Small intestine (tissue), 16 donors: ENCODE measurements at places on chromosomes 4 and X.

GRCh38 chr4:145812919-145813318 lies 125.7 kb downstream of the ZNF827 start:
- DNase-seq = no peak

- no peak for DNase-seq
Observed at GRCh38 chr4:11426731-11427120, 2.0 kb downstream of the HS3ST1 start.

DNA sequence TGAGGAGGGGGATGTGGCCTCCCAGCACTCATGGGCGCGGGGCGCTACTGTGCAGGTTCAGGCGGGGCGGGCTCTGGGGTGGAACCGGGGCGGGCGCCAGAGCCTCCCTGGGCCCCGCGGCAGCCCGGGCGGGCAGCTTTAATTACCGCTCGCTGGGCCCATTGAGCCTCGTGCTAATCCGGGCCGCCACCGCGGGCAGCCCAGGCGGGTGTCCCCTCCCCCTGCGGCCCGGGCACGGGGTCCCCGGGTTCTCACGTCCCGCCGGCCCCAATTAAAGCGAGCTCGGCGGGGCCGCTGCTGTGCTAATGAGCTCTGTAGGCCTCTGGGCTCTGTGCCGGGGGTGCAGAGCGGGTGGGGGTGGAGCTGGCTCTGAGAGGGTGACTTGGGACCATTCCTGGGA lies 22.8 kb upstream of the FGFR3 start:
- peak; percentile 70 for DNase-seq

DNA sequence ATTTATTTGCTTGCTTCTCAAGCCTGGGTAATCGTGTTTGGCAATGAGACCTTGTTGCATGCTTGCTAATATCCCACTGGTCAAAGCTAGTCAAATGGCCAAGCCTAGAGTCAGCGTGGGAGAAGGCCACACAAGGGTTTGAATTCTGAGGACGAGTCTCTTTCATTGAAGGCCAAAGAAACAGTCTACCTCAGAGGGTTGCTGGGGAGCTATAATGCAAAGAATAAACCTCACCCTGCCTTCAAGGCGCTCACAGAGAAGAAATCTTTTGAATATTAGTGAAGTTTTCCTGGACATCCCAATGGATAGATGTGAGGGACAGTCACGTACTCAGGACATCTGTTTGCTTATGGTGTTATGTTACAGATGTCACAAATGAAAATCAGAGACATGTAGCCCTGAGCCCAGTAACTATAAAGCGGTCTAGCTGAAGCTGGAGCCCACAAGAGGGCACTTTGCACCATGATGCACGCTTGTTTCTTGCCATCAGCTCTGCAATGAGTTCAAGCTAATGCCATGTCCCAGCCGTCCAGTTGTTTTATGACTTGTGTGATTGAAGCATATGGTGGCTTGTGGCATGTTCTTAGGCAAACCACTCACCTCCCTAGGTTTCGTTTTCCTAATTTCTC lies 1.1 kb upstream of the TLR3 start:
- DNase-seq = peak; percentile 65

DNA sequence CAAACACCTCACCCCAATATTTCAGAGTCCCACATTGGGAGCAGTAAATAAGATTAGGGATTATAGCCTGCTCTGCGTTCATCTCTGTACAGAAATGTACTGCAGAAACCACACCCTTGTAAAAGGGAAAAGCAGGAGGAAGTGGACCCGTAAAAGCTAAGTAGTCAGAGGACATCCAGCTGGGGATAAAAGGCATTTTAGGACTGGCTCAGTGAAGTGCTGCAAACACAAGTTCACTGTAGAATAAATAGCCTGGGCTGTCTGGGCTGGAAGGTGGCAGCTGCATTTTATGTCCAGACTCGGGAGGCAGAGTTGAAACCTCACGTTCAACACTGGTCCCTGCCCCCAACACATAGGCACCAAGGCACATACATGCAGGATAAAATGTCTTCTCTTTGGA lies 178.7 kb upstream of the FAT1 start:
- DNase-seq = peak; percentile 31

GRCh38 chrX:149472625-149473024 lies 32.5 kb downstream of the IDS start:
- DNase-seq = peak; percentile 4

- no peak for DNase-seq
Observed at GRCh38 chr4:48787056-48787455, 7.0 kb upstream of the FRYL start.

DNA sequence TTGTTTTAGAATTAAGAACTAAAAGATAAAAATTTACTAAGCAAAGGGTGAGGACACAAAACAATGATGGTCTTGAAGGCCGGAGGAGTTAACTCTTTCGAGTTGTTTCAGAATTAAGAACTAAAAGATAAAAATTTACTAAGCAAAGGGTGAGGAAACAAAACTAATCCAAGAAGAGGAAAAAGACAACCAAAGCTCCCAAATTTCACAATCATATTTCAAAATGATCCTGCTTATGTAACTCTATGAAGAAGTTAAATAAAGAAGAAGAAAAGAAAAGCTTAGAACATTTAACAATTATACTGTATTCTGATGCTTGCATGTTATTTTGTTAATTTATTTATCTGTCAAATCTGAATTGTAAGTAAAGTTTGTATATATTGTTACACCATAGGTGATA lies 154.8 kb upstream of the SLIT2 start:
- DNase-seq = no peak

GRCh38 chr4:138835832-138836533 lies 179.6 kb upstream of the NOCT start:
- DNase-seq = peak; percentile 49

DNA sequence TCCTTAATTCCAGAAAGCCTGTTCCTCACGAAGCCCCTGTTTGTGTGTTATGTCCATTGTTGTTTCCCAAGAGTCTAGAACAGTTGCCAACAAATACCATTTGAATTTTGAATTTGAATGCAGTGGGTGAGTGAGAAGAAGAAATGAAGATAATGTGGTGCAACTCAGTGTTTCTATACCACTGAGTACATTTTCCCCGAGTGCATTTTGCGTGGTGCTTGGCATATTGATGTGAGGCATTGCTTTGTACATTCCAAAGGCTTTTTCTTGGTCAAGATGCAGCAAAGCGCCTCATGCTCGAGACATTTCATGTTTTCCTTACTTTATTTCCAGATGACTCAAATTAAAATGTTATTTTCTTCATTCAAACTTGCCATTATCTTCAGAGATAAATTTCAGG lies 253.1 kb upstream of the RPS6KA3 start:
- DNase-seq = no peak

DNA sequence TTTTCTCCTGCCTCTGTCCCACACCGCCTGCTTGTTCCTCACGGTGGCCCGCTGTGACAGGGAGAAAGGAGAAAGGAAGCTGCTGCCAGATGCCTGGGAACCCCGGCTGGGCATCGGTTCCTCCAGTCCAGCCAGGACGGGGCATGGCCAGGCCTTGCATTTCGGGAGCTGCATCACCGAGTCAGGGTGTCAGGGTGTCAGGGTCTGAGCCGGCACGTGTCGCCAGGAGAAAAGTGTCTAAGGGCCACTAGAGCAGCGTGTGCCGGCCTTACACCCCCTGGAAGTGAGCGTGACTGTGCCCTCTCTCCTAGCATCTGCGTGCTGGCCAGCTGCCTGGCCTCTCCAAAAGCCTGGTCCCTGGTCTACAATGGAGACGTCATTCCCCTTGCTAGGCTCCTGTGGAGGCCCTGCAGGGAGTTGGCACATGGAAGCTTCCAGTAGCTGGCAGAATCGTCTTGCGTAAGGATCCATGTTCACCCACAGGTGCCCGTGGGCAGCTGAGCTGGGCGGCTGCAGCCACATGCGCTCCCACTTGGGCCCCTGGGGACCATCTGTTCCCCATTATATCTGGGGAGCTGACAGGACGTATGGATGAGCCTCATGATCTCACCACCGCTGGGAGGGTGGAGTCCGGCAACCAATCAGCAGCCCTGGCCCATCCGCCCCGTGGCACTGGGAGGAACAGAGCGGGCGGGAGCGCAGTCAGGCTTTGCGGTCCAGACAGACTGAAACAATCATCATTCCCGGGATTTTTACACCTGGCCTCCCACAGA lies 39.9 kb upstream of the HMX1 start:
- DNase-seq = no peak

DNA sequence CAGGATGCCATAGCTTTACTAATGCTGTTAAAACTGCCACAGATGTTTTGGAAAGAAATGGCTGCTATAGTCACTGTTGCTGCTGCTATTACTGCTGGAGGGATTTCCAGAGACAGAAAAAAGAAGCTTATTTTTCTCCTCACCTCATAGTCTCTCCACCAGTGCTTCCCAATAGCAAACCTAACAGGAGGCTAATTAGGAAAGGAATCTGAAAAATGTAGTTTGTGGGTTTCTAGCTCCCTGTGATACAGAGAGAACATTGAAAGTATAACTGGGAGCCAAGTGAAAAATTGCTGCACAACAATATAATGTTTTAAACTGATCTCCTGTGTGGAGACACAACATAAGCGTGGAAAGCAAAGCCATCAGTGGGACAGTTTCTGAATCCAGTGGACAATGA lies 8.6 kb upstream of the TSPAN7 start:
- DNase-seq = no peak

- DNase-seq = no peak
Observed at GRCh38 chr4:136392576-136392975, 1139.7 kb downstream of the PCDH18 start.

GRCh38 chrX:154354013-154354412 lies 20.4 kb downstream of the FLNA start:
- DNase-seq = no peak

DNA sequence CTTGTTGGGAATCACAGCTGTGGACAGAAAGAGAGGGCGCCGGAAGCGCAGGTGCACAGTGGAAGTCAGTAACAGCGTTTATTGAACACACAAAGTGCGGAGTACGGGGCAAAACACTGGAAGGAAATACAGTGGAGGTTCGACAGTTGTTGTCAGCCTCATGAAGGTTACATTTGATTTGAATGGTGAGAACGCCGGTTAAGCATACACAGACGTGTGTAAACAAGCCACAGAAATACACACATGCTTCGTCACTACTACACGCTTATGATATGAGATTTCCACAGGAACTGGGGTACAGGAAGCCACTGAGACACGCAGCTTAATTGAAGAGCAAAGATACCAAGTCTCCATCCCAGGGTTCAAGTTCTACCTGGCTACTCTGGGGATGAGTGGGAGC lies 12.0 kb downstream of the CCKAR start:
- DNase-seq = no peak

- no peak for DNase-seq
Observed at GRCh38 chrX:110086162-110086915, 83.4 kb downstream of the TMEM164 start.

- DNase-seq = no peak
Observed at GRCh38 chrX:15418041-15418706, 34.0 kb upstream of the VEGFD start.

DNA sequence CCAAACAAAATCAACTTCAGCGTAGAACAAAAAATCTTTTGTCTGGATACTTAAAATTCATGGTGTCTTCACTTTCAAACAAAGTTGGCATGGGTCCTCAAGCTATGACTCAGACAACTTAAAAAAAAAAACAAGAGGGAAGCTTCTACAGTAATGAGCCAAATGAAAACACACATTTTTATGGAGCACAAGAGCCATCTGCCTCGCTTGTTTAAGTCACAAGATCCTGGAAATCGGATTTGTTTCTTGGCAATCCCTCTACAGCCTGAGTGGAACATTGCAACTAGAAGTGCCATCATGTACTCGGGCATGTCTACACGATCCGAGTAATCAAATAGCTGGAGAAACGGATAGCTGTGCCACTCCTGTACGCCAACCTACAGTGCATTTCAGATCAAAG lies 22.6 kb downstream of the LAMP2 start:
- DNase-seq = no peak

GRCh38 chr4:185464183-185464582 lies 7.3 kb downstream of the CCDC110 start:
- no peak for DNase-seq

DNA sequence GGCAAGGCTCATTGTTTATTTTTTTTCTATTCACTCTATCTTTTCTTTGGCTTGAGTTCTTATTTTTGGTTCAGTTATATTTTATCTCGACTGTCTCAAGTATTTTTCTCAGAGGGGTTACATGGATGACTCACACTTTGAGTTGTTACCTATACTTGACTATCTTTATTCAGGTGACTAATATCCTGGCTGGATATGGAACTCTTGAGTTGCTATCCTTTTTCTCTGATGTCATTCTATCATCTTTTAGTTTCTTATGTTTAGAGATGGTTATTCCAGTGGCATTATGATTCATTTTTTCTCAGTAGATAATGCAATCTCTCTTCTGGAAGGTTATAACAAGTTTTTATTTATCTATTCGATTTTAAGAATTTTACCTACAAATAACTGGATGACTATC lies 117.9 kb downstream of the COX18 start:
- DNase-seq = no peak
